ENCODE measurements at places on chromosomes 12 and 14.

DNA sequence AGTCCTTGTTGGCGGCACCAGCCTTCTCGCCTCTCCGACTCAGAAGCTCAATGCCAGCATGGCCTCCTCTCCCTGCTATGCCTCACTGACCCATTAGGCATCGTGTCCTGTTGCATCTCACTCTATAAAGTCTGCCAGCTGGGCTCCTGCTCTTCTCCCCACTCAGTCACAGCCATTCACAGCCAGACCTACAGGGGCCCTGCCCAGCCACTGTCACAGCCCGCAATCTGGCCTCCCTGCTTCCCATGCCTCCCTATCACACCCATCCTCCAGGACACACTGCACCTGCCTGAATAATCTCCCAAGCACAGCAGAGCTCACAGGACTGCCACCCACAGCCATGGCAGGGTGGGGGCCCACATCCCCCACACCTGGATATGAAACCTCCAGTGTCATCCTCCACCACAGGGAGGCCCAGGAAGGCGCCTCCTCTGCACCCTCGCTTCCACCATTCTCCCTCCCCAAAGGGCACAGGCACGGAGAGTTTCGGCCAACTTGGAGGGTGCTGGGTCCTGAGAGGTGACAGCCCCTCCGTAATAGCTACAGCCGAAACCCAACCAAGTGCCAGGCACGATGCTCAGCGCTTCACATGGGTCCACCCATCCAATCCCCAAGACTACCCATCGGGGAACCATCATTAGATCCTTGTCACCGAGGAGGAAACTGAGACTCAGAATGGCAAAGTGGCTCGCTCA is 370.3 kb downstream of the BCL11B start:
- H3K4me3 ChIP-seq = no peak overlapping the region
- no peaks in the 10 kb centered on the region for H3K4me1 ChIP-seq
- H3K27me3 ChIP-seq = no peaks in the 10 kb centered on the region
- no peaks in the 10 kb centered on the region for H3K36me3 ChIP-seq
- H3K27ac ChIP-seq = no peak overlapping the region
- no peak for DNase-seq

DNA sequence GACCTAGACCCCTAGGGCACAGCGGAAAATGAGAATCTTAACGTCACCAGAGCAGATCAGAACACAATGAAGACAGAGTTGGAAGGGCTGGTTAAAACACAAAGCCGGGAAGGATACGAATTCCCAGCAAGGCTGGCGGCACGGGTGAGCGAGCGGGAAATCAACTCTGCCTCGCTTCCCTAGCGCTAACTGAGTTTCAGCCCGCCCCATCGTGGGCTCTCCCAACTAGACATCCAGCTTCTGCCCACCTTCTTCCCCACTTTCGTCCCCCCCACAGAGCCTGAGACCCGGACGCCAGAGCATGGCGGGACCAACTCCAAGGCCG is 377 bp downstream of the CCNT1 start:
- H3K36me3 ChIP-seq = peaks cover 39% of the 10 kb centered on the region
- no peak for DNase-seq
- peak overlapping the region; percentile 98 for H3K27ac ChIP-seq
- H3K27me3 ChIP-seq = no peaks in the 10 kb centered on the region
- H3K4me3 ChIP-seq = peak overlapping the region; percentile 94

- H3K4me1 ChIP-seq = no peaks in the 10 kb centered on the region
- no peak overlapping the region for H3K4me3 ChIP-seq
- H3K27ac ChIP-seq = no peak overlapping the region
Observed at GRCh38 chr12:116719731-116720528, 17.9 kb downstream of the SPRING1 start.

- no peak overlapping the region for H3K4me3 ChIP-seq
- no peaks in the 10 kb centered on the region for H3K36me3 ChIP-seq
- H3K4me1 ChIP-seq = no peaks in the 10 kb centered on the region
- H3K27me3 ChIP-seq = no peaks in the 10 kb centered on the region
- no peak for DNase-seq
Observed at GRCh38 chr12:69447892-69448291, 22.3 kb upstream of the FRS2 start.

- H3K36me3 ChIP-seq = peaks cover 10% of the 10 kb centered on the region
- H3K27me3 ChIP-seq = no peaks in the 10 kb centered on the region
- no peak overlapping the region for H3K4me3 ChIP-seq
Observed at GRCh38 chr12:16350682-16351081, 3.2 kb downstream of the MGST1 start.

GRCh38 chr12:84046859-84047258 is 865.7 kb downstream of the SLC6A15 start:
- H3K36me3 ChIP-seq = no peaks in the 10 kb centered on the region
- no peak overlapping the region for H3K4me3 ChIP-seq
- H3K4me1 ChIP-seq = no peaks in the 10 kb centered on the region
- DNase-seq = no peak

DNA sequence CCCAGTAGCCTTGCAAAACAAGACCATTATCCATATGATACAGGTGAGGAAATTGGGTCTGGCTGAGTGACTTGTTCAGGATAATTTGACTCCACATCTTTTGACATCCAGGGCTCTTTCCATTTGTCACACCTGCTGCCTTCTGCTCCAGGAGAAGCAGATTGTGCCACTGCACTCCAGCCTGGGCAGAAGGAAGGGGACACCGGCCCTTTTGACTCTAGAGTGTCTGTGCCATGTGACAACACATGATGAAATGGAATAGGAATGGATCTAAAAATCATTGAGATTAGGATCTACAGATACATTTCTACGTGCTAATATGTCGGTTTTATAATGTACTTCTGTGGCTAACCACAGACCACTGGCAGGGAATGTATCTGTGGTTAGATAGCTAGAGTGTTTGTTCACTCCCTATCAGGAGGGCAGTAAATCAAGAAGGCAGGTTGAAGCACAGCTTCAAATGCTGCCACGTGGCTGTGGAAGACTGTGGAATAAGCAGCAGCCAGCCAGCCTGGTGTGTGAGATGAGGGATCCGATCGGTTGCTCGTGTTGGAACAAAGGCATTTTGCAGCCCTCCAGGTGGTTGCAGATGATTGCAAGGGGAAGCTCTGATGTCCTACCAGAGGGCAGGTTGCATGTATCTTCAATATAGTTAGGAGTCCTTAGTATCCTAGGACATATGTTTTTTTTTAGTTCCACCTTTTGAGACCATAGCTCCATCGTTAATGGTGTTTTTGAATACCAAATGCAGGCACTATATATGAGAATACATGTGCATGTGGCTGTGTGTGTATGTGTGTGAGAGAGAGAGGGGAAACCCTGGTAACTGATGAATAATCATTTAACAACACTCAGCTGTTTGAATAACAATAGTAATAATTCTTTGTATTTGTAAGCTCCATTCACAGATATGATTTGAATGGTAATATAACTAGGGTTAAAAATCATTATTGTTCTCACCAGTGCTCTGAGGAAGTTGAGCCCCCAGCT is 28.6 kb downstream of the EML1 start:
- DNase-seq = peak; percentile 7
- H3K27ac ChIP-seq = no peak overlapping the region
- H3K36me3 ChIP-seq = no peaks in the 10 kb centered on the region
- no peaks in the 10 kb centered on the region for H3K4me1 ChIP-seq
- peaks cover 57% of the 10 kb centered on the region for H3K27me3 ChIP-seq

GRCh38 chr14:27739657-27740156 is 1026.9 kb upstream of the FOXG1 start:
- DNase-seq = no peak
- H3K4me3 ChIP-seq = no peak overlapping the region

DNA sequence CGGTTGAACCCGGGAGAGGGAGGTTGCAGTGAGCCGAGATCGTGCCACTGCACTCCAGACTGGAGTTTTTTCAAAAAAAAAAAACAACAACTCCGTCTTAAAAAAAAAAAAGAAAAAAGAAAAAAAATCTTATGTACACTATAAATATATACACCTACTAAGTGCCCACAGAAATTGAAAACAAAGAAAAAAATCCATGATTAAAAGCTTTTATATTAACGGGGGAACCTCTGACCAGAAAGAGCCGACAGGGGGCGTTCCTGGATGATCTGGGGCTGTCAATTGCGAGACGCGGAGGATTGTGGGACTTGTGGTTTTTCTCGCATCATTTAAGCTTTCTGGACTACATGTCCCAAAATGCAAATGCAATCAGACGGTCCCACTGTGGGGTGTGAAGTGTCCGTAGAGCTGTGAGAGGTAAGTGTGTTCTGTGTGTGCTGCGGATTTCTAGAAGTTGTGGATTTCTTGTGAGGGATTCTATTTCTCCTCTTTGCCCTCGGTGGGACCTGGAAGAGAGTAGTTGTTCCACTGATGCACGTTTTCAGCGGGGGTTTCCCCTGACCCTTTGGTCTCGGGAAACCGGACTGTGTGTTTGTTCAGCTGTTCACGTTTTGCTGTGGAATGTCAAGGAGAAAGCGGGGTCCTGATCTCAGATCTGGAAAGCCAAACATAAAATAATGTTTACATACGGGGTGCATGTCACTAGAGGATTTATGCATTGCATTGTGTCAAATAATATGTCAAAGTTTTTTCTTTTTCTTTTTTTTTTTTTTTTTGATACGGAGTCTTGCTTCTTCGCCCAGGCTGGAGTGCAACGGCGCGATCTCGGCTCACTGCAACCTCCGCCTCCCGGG is at the start of gene SIRT4:
Gene SIRT4 (plus strand): TSS at position 360 of the 854 bp plus-strand sequence. CDS start 1,241 bp downstream, outside the sequence.
- 0 out of 3 replicates have a peak, but pooled peaks cover 3% of the 10 kb centered on the region for H3K36me3 ChIP-seq
- H3K4me1 ChIP-seq = no peaks in the 10 kb centered on the region
- H3K4me3 ChIP-seq = peak within 1 kb of the TSS; percentile 46
- no peaks in the 10 kb centered on the region for H3K27me3 ChIP-seq
- DNase-seq = peak; percentile 96

GRCh38 chr14:49508124-49508523 is 78.1 kb downstream of the RPS29 start:
- no peaks in the 10 kb centered on the region for H3K4me1 ChIP-seq
- no peak overlapping the region for H3K4me3 ChIP-seq
- H3K36me3 ChIP-seq = no peaks in the 10 kb centered on the region
- DNase-seq = no peak
- H3K27ac ChIP-seq = no peak overlapping the region

DNA sequence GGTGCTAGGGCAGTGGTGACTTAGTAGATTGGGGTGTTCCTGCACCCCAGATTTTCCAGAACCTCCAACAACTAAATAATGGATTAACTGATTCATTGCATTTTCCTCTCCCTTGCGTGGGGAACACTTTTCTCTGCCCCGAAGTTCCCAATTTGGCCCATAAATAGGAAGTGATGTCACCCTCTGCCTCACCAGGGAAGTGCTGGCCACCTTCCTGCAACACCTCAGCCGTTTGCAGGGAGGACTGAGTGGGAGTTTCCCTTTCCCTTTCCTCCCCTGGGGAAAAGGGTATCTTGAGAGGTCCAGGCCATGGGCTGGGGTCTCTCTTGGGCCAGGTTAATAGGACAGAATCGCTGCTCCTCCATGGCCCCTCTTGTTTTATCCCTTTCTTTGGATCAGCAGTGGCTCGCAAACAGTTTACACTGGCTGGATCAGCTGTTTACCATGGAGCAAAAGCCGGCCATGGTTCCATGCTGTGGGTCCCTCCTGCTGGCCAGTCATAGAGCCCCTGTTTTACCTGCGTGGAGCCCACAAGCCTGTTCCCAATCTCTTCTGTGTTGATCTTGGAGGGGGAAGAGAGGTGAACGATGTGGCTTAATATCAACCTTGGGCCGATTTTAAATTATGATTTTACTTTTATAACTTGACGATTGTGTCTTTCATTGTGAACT is 91.6 kb upstream of the VRK1 start:
- no peak for DNase-seq
- no peak overlapping the region for H3K4me3 ChIP-seq
- no peak overlapping the region for H3K27ac ChIP-seq
- H3K4me1 ChIP-seq = peaks cover 3% of the 10 kb centered on the region

- no peaks in the 10 kb centered on the region for H3K36me3 ChIP-seq
- H3K27ac ChIP-seq = no peak overlapping the region
Observed at GRCh38 chr14:85316701-85317410, 213.1 kb upstream of the FLRT2 start.

DNA sequence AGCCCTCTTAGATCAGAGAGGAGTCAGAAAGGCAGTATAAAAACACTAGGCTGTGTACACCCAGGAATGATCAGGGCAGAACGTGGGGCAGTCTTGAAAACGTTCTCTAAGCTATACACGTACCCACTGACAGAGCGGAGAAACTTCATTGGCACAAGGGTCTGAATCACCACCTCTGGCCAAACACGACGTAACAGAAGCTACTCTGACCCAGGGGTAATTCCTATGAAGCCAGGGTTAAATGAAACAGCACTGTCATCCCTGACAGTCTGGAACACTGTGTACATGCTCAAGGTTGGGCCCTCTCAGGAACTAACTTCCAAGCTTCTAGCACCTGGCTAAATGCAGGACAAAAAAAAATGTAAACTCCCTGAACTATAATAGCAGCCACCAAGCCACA is 38.4 kb downstream of the PARP11 start:
- H3K27ac ChIP-seq = no peak overlapping the region
- H3K4me1 ChIP-seq = no peaks in the 10 kb centered on the region
- H3K36me3 ChIP-seq = no peaks in the 10 kb centered on the region
- DNase-seq = no peak
- no peaks in the 10 kb centered on the region for H3K27me3 ChIP-seq

DNA sequence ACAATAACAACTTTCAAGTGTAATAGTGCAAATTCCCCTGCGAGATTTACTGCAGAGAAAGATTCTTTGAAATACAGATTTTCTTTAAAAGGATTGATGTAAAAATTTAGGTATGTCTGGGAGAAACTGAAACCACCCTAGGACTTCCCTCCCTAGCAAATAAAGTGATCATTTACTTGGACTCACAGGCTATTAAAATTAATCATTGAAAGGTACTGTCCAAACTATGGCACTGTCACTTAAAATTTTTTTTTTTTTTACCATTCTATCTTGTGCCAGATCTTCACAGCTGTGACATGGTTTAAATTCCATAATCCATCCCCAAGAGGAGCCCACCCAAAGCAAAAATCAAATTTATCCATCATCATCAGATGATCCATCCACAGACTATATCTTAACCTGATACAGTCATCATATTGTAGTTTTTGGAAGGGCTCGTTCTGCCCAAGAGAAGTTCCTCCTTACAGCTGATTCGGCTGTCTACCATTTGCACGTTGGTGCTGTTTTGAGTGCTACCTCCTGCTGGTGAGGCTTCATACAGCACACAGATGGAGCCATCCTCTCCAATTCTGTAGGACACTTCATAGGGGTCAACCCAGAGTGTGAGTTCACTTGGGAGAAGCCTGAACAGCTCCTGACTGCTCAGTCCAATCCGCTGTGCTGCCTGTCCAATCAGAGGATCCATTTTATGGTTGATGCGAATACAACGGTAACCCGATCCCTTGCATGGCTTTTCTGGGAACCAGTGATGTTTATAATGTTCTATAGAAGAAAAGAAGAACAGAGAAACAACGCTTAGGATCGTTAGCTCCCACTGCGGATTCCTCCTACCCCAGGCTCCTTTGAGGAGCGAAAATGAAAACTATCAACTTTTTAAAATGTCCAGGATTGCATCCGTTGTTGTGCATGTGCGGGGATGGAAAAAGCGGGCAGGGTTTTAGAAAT is 1.7 kb downstream of the BTG1 start:
- H3K36me3 ChIP-seq = peaks cover 44% of the 10 kb centered on the region
- H3K4me3 ChIP-seq = peak overlapping the region; percentile 88
- DNase-seq = peak; percentile 91
- H3K27ac ChIP-seq = peak overlapping the region; percentile 87
